ENCODE measurements at places on chromosomes 1 and 21.
A peak's percentile ranks its signal among the peaks of the same experiment; 100 is the strongest.

DNA sequence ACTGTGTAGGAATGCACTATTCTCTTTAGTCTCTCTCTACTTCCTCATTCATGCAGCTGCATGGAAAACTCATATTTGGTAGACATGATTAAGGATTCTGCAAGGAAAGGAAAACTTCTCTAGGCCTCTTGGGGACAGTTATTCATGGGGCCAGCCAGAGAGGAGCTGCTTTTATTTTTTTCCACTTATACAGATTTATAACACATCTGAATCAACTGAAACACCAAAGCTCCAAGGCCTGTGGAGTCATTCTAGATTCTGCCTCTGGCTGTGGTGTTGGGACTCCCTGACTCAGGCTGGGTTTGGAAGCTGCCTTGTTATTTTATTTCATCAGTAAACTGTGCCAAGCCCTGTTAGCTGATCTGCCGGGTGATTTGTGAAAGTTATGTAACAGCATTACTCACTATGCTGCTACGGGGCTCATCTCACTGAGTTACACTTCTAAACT lies 83.9 kb upstream of the EDEM3 start:
- peak; percentile 73 for DNase-seq

GRCh38 chr1:41005876-41006275 lies 15.6 kb downstream of the SLFNL1 start:
- DNase-seq = no peak

DNA sequence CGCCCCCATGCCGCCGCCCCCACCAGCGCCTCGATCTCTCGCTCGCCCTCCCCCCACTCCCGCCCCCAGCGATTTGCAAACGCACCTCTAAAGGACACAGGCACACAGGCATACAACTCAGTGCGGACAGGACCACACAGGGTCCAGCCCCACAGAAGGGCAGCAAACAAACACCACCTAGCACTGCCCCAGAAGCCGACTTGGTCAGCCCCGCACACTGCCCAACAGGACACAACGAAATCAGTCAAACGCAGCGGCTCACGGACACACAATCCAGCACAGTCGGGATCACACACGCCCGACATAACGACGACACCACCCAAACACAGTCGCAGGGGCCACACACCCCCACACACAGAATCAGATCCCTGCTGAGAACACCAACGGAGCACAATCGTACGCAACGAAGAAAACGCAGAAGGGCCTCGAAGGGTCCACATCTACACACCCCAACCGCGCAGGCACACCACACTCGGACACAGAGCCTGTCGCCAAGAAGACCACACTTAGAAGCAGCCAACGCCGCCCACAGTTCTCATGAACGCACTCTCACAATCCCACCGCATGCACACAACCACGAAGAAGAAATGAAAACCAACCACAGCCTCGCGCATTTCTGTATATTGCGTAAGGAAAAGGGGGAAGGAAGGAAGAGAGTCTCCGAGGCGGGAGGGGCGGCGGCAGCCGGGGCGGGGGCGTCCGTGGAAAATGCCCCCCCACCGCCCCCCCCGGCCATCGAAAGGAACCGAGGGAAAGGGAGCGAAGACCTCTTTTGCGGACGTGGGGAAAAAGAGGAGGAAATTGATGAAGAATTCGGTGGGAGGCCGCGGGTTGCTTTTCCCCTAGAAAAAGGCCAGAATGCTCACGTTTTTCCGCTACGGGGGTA lies 481 bp downstream of the TAL1 start:
- peak; percentile 44 for DNase-seq

- DNase-seq = no peak
Observed at GRCh38 chr1:11150326-11150725, 38.8 kb upstream of the ANGPTL7 start.

GRCh38 chr1:54180701-54181360 lies 19.0 kb downstream of the CYB5RL start:
- no peak for DNase-seq

- DNase-seq = no peak
Observed at GRCh38 chr1:155048449-155049334, 2.4 kb upstream of the ADAM15 start.

DNA sequence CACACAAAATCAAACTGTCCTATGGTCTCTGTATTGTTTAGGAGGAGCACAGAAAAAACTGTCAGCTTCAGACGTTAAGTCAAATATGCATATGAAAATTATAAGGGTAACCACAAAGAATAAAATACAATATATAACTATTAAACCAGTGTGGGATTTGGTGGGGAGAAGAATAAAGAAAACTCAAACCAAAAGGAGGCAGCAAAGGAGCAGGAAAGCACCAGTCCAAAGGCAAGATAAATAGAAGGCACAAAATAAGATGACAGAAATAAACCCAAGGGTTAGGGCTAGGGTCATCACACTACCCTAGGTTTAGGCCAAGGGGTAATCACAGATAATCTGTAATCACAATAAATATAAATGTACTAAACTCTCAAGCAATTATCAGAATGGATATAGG lies 32.8 kb downstream of the DLGAP3 start:
- no peak for DNase-seq

GRCh38 chr1:17565461-17566252 lies 26.2 kb downstream of the ARHGEF10L start:
- no peak for DNase-seq

DNA sequence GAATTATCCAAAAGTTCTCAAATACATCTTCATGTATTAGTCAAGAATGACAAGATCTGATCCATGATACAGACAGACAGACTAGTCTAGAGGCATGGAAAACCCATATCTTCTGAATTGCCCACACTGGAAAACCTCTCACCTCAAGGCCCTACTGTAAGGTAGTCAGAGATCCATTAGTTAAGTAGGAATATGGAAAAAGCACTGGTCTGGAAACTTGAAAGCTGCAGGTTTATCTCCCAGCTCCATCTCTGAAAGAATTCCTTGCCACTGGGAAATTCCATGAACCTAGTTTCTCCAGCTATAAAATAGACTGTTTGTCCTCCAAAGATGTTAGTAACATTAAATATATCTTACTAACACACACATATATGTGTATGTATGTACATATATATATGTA lies 169.2 kb downstream of the AKT3 start:
- no peak for DNase-seq

GRCh38 chr21:14533499-14534428 lies 12.4 kb downstream of the SAMSN1 start:
- DNase-seq = no peak

DNA sequence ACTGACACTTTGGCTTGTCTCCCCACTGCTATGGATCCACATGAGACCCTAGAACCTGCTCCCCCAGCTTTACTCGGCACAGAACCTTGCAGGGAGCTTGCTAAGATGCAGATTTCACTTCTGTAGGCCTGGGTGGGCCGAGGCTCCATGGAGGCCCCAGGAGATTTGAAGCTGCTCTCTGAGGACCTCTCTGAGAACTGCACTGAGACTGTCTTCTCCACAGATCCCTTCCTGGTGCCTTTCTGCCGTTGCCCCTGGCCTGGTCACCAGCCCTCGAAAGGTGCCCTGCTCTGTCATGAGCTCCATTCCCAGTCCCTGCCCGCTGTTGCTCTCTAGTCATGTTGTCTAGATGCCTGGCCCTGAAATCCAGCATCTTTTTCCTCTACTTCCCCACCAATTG lies 588.4 kb downstream of the AJAP1 start:
- DNase-seq = no peak

DNA sequence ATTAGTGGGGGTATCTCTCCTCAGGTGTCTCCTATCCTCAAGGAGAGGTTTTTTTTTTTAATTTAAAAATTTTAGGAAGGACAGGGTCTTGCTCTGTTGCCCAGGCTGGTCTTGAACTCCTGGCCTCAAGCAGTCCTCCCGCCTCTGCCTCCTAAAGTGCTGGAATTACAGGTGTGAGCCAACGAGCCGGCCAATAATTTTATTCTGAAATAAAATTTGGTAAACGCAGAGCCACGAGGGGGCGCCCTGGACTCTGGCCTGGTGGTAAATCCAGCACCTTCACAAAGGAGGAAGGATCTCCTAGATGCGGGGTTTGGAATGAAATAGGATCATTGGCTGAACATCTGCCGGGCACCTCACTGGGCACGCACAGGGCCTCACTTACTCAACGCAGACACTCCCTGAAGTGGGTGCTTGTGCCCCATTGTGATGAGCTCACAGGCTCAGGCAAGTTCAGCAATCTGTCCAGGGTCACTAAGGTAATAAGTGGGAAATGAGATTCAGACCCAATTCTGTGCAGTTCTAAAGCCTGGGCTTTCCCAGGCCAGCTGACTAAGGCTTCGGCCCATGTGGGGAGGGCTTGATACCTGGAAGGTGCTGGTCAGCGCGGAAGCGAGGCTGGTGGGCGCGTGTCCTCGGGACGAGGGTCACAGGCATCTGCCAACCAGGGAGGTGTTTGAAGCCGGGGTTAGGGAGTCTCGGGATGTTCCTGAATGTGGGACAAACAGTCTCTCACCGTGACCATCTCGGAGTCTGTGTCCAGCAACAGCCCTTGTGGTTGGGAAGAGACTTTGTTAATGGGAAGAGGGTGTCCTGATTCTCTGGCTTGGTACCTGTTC lies 32.7 kb upstream of the ETV3 start:
- peak; percentile 53 for DNase-seq
